CD4-positive, alpha-beta memory T cell (primary cell): ENCODE measurements at places on chromosomes 4 and X. TPM values are rescaled to one million over a fixed set of nuclear protein-coding genes. Genes with fewer than 3 reads are reported as not detected.

Gene ETDB
- not detected for polyA plus RNA-seq

Gene RAB33A
- polyA plus RNA-seq, result 5.6 TPM

Gene NOX1
- polyA plus RNA-seq, result not detected

Gene TMEM255A
- 0.27 TPM for polyA plus RNA-seq

Gene C4orf51
- not detected for polyA plus RNA-seq

Gene PF4V1
- not detected for polyA plus RNA-seq

Gene ATP7A
- 6.5 TPM for polyA plus RNA-seq

Gene CDKL2
- 0.37 TPM for polyA plus RNA-seq

Gene CXCL3
- not detected for polyA plus RNA-seq

Gene GPRASP1
- 1.9 TPM for polyA plus RNA-seq

Gene GPRASP3
- polyA plus RNA-seq, result 1.1 TPM

Gene PCSK1N
- polyA plus RNA-seq, result 15.3 TPM

Gene ZBTB49
- 6.0 TPM for polyA plus RNA-seq

Gene TCEAL7
- not detected for polyA plus RNA-seq

Gene RNF175
- 0.59 TPM for polyA plus RNA-seq

Gene ARX
- polyA plus RNA-seq, result not detected

Gene PDCL2
- not detected for polyA plus RNA-seq

Gene LONRF3
- 2.8 TPM for polyA plus RNA-seq

Gene GATB
- 13.1 TPM for polyA plus RNA-seq

Gene MAGEA9B
- not detected for polyA plus RNA-seq

Gene RS1
- polyA plus RNA-seq, result not detected

Gene DUX4
- polyA plus RNA-seq, result not detected

Gene GPR50
- not detected for polyA plus RNA-seq

Gene TMEM35A
- polyA plus RNA-seq, result not detected

Gene TLL1
- not detected for polyA plus RNA-seq

Gene CT83
- polyA plus RNA-seq, result not detected

Gene HSFX1
- polyA plus RNA-seq, result not detected

Gene CWH43
- polyA plus RNA-seq, result not detected

Gene SORCS2
- polyA plus RNA-seq, result not detected

Gene HEPH
- not detected for polyA plus RNA-seq

Gene PLXNB3
- not detected for polyA plus RNA-seq

Gene PNMA6A
- polyA plus RNA-seq, result not detected

Gene CTAG1A
- polyA plus RNA-seq, result not detected

Gene ARHGAP10
- 7.4 TPM for polyA plus RNA-seq

Gene HTRA3
- not detected for polyA plus RNA-seq

Gene ETDA
- polyA plus RNA-seq, result not detected

Gene KCNE5
- polyA plus RNA-seq, result not detected

Gene PCYT1B
- polyA plus RNA-seq, result not detected

Gene USP17L18
- polyA plus RNA-seq, result not detected

Gene SSX2
- polyA plus RNA-seq, result not detected

Gene NLGN3
- polyA plus RNA-seq, result 0.25 TPM

Gene HOPX
- 128 TPM for polyA plus RNA-seq

Gene TMSB15B
- polyA plus RNA-seq, result 6.4 TPM

Gene MAP3K15
- not detected for polyA plus RNA-seq

Gene USP17L15
- polyA plus RNA-seq, result not detected

Gene TLR8
- polyA plus RNA-seq, result not detected

Gene BGN
- polyA plus RNA-seq, result not detected

Gene OPN1MW
- not detected for polyA plus RNA-seq

Gene MXD4
- polyA plus RNA-seq, result 31.9 TPM

Gene PHEX
- 0.98 TPM for polyA plus RNA-seq

Gene TAF1
- polyA plus RNA-seq, result 11.7 TPM

Gene FAT4
- polyA plus RNA-seq, result not detected

Gene IL2
- 2.3 TPM for polyA plus RNA-seq

Gene CNGA1
- polyA plus RNA-seq, result not detected

Gene ACOX3
- polyA plus RNA-seq, result 13.3 TPM
